ENCODE measurements at places on chromosomes 7 and 10.

DNA sequence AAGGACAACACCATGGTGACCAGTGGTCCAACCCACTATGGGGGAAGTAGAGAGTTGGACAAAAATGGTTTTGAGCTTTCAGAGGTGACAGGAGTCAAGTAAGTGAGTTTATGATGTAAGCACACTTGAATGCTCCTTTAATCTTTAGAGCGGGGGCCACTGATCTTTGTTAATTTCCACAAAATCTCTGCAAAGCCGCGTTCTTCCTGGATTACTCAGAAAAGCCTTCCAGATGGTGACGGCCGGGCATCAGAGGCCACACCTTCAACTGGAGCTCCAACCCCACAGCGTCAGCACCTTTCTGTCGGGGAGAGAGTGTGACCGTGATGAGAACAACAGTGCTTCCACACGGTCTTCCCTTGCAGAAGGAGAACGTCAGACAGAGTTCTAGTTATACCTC is 35.2 kb upstream of the KLF6 start:
- H3K36me3 ChIP-seq, result no peaks in the 10 kb centered on the region
- H3K4me3 ChIP-seq, result no peak overlapping the region
- H3K27me3 ChIP-seq, result no peaks in the 10 kb centered on the region
- H3K4me1 ChIP-seq, result no peaks in the 10 kb centered on the region

- H3K4me3 ChIP-seq, result no peak overlapping the region
- DNase-seq, result no peak
- H3K27ac ChIP-seq, result no peak overlapping the region
- H3K27me3 ChIP-seq, result no peaks in the 10 kb centered on the region
- H3K36me3 ChIP-seq, result no peaks in the 10 kb centered on the region
- no peaks in the 10 kb centered on the region for H3K4me1 ChIP-seq
Measured at GRCh38 chr7:71285571-71286145, 153.7 kb downstream of the GALNT17 start.

DNA sequence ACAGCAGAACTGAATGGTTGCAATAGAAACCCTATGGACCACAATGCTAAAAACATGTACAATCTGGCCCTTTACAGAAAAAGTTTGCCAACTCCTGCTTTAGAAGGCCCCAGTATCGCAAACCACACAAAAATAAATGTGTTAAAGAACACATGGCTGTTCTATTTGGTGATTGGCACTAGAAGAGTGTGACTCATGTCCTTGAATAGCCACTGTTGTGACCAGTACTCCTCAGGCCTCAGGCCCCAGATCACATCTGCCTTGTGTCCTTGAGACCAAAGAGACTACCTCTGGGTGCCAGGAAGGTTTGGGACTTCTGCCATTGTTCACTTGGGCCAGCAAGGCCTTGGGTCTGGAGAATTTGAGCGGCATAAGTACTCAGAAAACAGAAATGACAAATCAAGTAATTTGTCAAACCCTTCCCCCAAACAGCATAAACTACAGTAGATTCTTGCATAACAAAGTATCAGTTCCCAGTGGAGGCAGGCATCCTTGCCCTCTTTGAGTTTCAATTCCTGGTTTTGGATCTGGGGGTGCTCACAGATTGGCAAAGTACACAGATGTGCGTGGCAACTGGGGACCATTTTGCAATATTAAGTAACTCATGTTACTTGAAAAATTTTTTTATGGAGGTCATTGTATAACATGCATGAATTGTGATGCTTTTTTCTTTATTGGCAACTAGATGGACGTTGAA is 50.2 kb downstream of the MTURN start:
- peak overlapping the region; percentile 90 for H3K27ac ChIP-seq
- H3K4me1 ChIP-seq, result peaks cover 38% of the 10 kb centered on the region
- DNase-seq, result peak; percentile 91
- H3K36me3 ChIP-seq, result peaks cover 5% of the 10 kb centered on the region

DNA sequence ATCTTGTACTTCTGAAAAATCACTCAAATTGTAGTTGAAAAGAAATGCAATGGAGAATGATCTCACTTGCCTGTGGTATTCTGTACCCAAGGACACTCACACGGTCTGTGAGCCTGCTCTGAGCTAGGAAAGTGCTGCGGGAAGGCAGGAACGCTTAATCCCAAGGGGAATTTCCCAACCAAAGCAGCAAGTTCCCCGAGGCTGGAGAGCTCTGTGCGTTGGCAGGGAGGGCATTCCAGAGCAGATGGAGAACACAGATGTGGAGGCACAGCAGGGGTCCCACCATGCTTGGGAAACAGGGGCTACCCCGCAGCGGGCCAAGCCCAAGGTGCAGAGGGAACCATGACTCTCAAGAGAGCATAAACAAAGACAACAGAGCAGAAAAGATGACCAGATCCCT is 13.6 kb downstream of the SVIL start:
- H3K27ac ChIP-seq, result no peak overlapping the region
- H3K36me3 ChIP-seq, result no peaks in the 10 kb centered on the region
- DNase-seq, result no peak
- H3K4me3 ChIP-seq, result no peak overlapping the region
- H3K27me3 ChIP-seq, result no peaks in the 10 kb centered on the region
- H3K4me1 ChIP-seq, result no peaks in the 10 kb centered on the region

DNA sequence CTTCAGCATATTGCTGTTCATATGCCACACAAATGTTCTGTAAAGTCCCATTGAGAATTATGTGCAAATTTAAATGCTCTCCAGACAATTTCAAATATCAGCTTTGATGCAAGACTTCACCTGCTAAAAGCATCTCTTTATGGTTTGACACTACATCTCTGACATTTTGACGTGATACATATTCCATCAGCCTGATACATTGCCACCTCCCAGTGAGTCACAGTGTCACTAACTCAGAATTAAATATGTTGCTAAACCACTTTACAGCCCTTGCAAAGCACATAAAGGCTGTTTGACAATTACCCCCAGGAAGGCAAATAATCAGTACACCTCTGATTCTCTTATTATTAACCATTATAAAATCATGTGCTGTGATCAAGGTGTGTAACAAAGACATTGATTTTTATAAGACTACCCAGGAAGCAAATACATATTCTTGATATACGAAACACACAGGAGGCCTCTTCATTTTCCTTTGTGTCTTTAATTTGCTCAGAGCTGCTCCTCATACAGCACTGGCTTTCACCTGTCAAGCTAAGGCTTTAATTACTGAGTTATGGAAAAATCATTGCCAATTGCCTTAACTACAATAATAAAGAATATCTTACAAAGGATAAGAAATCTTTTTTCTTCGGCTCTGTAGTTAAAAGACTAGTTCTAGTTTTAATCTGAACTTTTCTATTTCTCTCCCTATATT is 547.5 kb upstream of the C7orf33 start:
- no peaks in the 10 kb centered on the region for H3K27me3 ChIP-seq
- H3K4me1 ChIP-seq, result no peaks in the 10 kb centered on the region
- H3K27ac ChIP-seq, result no peak overlapping the region
- H3K36me3 ChIP-seq, result no peaks in the 10 kb centered on the region
- H3K4me3 ChIP-seq, result no peak overlapping the region

- H3K27ac ChIP-seq, result no peak overlapping the region
- no peaks in the 10 kb centered on the region for H3K27me3 ChIP-seq
- DNase-seq, result no peak
- no peaks in the 10 kb centered on the region for H3K36me3 ChIP-seq
- no peaks in the 10 kb centered on the region for H3K4me1 ChIP-seq
Measured at GRCh38 chr10:3258394-3258793, 85.8 kb upstream of the PITRM1 start.

DNA sequence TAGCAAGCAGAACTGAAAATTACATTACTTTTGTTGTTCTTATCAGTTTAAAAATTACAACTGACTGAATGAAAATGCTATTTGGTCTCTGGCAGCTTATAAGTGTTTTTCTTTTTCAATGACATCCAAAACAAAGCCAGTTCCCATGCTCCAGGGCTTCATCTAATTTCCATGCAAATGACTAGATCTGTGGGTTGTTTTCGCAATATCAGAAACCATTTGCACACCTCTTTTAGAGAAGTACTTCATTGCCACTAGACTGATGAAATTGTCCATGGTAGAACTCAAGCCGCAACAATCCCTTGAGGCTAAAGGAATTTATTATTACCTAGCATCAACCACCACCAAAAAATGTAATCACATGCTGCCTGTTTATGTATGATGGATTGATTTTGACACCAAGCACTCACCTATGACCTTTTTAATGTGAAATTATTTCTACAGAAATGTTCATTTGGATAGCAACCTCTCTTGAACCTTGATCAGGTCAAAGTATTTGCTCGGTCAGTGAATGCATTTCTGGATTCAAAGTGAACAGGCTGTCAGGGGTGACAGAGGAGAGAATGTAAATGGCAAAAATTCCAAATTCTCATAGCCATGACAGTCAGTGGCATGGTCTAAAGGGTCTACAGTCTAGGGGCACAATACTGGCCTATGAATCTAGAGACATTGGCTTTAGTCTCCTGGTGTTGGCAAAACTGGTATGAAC is 769.3 kb downstream of the SORCS1 start:
- H3K27ac ChIP-seq, result no peak overlapping the region
- H3K36me3 ChIP-seq, result no peaks in the 10 kb centered on the region
- no peak for DNase-seq
- H3K27me3 ChIP-seq, result no peaks in the 10 kb centered on the region
- H3K4me3 ChIP-seq, result no peak overlapping the region
- no peaks in the 10 kb centered on the region for H3K4me1 ChIP-seq

GRCh38 chr7:17832820-17833355 is 107.4 kb downstream of the SNX13 start:
- no peaks in the 10 kb centered on the region for H3K27me3 ChIP-seq
- no peak overlapping the region for H3K27ac ChIP-seq
- H3K4me3 ChIP-seq, result no peak overlapping the region
- H3K4me1 ChIP-seq, result no peaks in the 10 kb centered on the region
- H3K36me3 ChIP-seq, result peaks cover 31% of the 10 kb centered on the region

- no peak overlapping the region for H3K27ac ChIP-seq
- no peak for DNase-seq
- no peaks in the 10 kb centered on the region for H3K27me3 ChIP-seq
- H3K4me1 ChIP-seq, result no peaks in the 10 kb centered on the region
- no peak overlapping the region for H3K4me3 ChIP-seq
Measured at GRCh38 chr7:41679566-41679965, 23.3 kb downstream of the INHBA start.

GRCh38 chr7:18667466-18667865 is 171.9 kb downstream of the HDAC9 start:
- no peaks in the 10 kb centered on the region for H3K27me3 ChIP-seq
- H3K27ac ChIP-seq, result no peak overlapping the region
- DNase-seq, result no peak
- peaks cover 27% of the 10 kb centered on the region for H3K4me1 ChIP-seq
- H3K4me3 ChIP-seq, result no peak overlapping the region
- no peaks in the 10 kb centered on the region for H3K36me3 ChIP-seq

DNA sequence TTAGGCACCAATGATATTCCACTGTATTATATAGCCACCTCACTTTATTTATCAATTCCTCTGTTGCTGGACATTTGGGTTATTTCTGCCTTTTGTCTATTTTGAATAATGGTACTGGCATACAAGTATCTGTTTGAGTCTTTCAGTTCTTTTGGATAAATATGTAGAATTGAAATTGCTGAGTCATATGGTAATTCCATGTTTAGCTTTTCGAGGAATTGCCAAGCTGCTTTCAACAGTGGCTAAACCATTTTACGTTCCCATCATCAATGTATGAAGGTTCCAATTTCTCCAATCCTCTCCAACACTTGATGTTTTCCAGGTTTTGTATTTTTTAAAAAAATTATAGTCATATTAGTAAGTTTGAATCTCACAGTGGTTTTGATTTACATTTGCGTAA is 42.3 kb downstream of the JMJD1C start:
- no peak overlapping the region for H3K27ac ChIP-seq
- peaks cover 13% of the 10 kb centered on the region for H3K4me1 ChIP-seq
- no peak overlapping the region for H3K4me3 ChIP-seq

DNA sequence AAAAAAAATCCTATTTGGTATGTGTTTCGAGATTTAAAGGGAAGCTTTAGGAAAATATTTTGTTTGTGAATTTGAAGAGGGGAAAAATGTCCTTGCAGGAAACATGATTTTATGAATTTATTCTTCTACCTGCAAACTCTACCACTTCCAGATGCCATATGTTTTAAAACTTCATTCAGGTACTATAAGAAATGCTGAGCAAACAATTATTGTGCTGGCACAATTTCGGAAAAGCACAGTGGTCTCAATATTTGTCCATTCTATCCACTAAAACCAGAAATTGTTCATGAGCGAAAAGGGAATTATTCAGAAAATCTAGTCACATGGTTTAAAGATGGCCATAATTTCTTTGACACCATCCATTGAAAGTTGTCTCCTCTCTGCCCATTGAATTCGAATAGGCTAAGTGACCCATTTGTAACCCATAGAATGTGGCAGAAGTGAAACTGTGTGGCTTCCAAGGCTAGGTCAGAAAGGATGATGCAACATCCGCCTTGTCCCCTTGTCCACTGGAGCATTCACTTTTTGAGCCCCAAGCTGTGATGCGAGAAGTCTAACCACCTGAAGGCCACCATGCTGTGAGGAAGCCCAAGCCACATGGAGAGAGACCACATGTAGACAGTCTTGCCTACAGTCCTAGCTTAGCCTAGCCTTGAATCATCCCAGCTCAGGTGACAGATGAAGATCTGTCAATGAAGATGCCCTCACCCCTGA is 189.8 kb upstream of the PRKCQ start:
- no peak overlapping the region for H3K4me3 ChIP-seq
- H3K27ac ChIP-seq, result no peak overlapping the region
- DNase-seq, result peak; percentile 48
- no peaks in the 10 kb centered on the region for H3K27me3 ChIP-seq
- no peaks in the 10 kb centered on the region for H3K4me1 ChIP-seq

DNA sequence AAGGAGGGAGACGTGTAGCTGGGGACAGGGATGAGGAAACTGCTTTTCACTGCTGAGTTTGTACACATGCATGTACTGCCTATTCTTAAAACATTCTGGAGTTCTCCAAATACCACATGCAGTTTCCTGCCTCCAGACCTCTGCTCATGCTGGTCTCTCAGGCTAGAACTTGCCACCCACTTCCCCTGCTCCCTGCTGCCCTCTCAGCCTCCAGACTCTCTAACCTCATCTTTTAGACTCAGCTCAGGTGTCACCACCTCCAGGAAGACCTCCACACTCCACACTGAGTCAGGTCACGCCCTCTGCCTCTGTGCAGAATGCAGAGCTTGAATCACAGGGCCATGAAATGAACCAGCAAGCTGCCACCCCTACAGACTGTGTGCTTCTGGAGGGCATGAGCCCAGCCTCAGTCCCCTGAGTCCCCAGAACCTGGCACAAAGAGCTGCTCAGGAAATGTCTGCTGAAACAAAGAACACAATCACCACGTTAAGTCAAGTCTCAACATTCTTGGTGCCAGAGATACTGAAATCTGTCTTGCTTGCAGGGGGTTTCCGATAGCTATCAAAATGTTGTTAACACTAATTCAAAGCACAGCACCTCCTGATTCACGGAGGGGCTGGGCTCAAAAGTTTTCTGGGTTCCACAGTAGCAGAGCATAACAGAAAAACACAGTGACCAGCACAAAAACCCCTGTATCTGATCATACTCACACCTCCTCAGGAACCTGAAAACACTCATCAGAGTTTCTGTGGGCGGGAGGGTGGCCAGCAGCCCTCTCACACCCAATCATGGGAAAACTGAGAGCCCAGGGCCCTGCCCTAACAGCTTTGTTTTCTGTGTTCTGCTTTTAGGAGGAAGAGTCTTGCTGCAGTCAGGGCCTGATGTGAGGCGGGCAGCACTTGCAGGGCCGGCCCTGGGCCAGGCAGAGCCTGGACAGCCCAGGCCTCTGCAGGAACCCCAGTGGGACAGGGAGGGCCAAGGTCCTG is 21.1 kb downstream of the FAM53B start:
- no peaks in the 10 kb centered on the region for H3K27me3 ChIP-seq
- H3K4me3 ChIP-seq, result no peak overlapping the region
- H3K4me1 ChIP-seq, result peaks cover 100% of the 10 kb centered on the region
- H3K36me3 ChIP-seq, result peaks cover 12% of the 10 kb centered on the region
- DNase-seq, result peak; percentile 63

GRCh38 chr10:29860166-29860565 is 199.2 kb downstream of the JCAD start:
- H3K36me3 ChIP-seq, result no peaks in the 10 kb centered on the region
- H3K27ac ChIP-seq, result no peak overlapping the region
- DNase-seq, result no peak
- H3K4me1 ChIP-seq, result no peaks in the 10 kb centered on the region
- H3K4me3 ChIP-seq, result no peak overlapping the region

All from Karpas-422 (cell line).